Iris pigment epithelial cell (primary cell): ENCODE measurements at places on chromosomes 3 and 15.

GRCh38 chr15:72199721-72200212 is 2.2 kb upstream of the GRAMD2A start:
- peak; percentile 58 for DNase-seq

DNA sequence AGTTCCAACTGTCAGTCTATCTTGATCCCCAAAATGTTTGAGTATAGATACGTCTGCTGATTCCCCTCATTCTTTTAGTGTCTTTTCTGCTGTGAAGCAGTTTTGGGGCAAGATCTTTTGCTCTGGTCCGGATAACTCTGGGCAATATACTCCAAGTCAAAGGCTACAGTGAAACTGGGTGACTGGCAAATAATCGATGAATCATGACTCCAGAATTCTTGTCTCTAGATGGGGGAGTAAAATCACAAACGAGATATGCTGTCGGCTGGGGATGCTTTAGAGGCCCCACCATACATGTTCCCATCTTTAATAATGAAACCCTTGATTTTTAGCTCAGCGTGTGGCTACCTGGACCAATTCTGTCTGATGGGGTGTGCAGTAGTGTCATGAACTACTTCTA is 76.5 kb downstream of the KLF13 start:
- DNase-seq, result peak; percentile 41

- no peak for DNase-seq
Measured at GRCh38 chr3:59733041-59733809, 683.4 kb upstream of the CFAP20DC start.

- no peak for DNase-seq
Measured at GRCh38 chr3:72445827-72446217, 402.4 kb downstream of the SHQ1 start.

DNA sequence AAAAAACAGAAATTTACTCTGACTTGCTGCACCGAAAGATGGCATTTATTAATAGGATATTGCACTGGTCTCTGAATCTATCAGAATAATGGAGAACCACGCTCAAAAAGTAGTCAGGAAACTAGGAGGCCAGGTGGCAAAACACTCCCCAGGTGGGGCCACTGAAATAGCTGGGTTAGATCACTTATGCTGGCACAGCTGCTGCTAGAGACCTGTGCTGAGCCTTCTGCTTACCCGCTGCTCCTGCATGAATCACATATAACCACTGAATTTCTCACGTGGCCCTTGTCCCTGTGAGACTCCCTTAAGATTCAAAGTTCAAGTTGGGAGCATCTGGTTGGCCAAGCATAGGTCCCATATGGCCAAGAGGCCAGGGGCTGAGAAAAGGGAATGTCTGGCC is 66.0 kb upstream of the OXTR start:
- DNase-seq, result no peak

DNA sequence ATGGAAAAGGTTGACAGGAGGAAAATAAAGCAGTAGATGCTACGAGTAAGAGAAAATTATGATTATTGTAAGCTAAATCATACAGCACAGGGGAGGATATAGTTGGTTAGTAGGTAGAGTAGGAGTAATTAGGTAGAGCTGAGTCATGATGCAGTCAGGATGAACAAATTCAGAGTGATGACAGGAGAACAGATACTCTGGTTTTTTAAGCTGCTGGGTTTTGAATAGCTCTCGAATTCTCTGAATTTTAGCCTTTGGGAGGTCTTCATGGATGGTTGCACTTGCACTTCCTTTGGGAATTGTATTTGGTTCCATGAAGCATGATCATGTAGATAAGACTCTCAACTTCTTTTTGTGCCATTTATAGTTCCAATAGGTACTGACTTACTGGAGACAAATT is 96.2 kb downstream of the ECT2 start:
- DNase-seq, result peak; percentile 22

- peak; percentile 64 for DNase-seq
Measured at GRCh38 chr15:78044407-78045155, 32.9 kb downstream of the TBC1D2B start.
